ENCODE measurements at places on chromosomes 1 and 21. TPM values are rescaled to one million over a fixed set of nuclear protein-coding genes. Genes with fewer than 3 reads are reported as not detected.

DNA sequence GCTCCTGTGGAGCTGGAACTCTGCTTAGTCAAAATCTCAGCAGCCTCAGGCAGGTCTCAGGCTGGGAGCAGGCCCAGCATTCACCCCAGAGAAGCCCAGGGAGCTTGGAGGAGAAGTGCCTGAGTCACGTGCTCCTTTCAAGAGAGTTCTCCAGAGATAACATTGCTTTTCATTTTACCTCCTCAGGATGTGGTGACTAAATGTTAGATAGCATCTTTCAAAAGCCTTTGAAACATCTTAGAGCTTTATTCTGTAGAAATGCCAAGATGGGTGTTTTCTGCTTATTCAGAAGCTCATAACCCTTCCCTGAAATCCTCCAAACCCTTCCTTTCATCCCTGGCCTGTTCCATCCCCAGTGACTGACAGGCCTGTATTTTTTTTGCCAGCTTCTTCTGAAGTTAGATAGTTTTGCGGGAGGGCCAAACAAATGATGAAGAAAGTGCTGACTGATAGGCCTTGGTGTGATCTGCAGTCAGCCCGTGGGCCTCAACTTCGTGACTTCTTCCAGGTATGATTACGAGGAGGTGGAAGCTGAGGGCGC is 58.0 kb downstream of the PGM1 start:
- DNase-seq: no peak
- no peaks in the 10 kb centered on the region for H3K4me1 ChIP-seq
- no peak overlapping the region for H3K4me3 ChIP-seq

ACTN2 gene
- 1.1 TPM for total RNA-seq

DNA sequence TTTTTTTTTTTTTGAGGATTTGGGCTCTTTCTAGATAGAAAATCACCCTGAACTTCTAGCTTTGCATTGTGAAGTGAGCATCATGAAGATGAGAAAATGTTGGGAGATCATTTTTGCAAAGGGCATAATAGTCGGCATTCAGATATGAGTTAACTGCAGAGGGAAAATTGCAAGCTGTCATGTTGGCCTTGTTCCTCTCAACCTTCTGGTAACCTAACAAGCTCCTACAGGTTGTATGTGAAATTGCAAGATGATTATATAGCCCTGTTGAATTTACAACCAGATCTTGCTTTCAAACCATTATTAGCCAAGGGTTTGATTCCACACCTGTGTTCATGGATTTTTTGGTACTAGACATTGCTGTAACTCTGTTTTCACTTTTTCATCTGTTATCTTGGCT is 2.2 kb downstream of the ELOA start:
- DNase-seq: no peak
- H3K27me3 ChIP-seq: no peaks in the 10 kb centered on the region
- H3K4me1 ChIP-seq: peaks cover 7% of the 10 kb centered on the region
- no peaks in the 10 kb centered on the region for H3K36me3 ChIP-seq
- H3K4me3 ChIP-seq: no peak overlapping the region

VANGL2 gene
- 14.1 TPM for total RNA-seq

DNA sequence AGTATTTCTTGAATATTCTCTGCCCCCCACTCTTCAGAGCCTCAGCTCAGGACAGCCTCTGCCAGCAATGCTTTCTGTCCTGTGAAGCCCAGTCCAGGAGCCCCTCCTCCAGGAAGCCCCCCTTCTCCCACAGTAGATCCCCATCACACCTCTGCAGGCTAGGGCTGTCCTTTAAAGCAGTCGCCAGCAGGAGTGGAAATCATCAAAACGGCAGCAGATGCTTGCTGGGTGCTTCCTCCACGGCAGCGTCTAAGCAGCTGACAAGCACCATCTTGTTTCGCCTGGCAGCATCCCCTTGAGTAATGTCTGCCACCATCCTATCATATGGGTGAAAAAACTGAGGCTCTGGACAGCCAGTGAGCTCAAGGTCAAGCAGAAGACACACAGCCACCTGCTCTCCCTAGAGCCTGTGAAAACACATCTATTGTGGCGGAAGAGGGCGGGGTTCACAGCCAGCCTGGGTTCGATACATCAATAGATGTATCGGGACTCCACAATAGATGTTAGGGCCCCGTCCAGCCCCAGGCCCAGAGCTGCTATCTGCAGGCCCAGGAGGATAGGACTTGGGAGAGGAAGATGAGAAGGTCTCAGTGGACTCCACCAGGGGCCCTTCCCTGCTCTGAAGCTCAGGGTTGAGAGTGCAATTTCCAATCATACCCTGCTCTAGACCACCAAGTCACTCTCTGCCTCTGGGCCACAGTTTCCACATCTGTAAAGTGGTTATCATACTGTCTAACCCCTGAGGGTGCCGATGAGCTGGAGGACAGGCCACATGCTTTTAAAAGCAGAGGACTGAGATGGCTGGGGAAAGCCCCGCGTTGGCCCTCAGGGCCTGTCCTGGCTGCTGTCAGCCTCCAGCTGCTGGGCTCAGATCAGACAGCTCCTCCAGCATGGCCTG is 17.5 kb downstream of the RUNX3 start:
- H3K4me1 ChIP-seq: no peaks in the 10 kb centered on the region
- H3K36me3 ChIP-seq: no peaks in the 10 kb centered on the region
- no peaks in the 10 kb centered on the region for H3K27me3 ChIP-seq
- no peak overlapping the region for H3K4me3 ChIP-seq
- H3K27ac ChIP-seq: no peak overlapping the region

ADAMTS5 gene
- 64.1 TPM for total RNA-seq

GRCh38 chr1:8303141-8303540 is 14.8 kb upstream of the SLC45A1 start:
- no peak for DNase-seq
- no peaks in the 10 kb centered on the region for H3K4me1 ChIP-seq
- no peaks in the 10 kb centered on the region for H3K36me3 ChIP-seq

GRCh38 chr1:246750752-246751151 is 26.5 kb downstream of the SCCPDH start:
- H3K4me1 ChIP-seq: no peaks in the 10 kb centered on the region
- H3K36me3 ChIP-seq: no peaks in the 10 kb centered on the region
- H3K27ac ChIP-seq: no peak overlapping the region
- no peak for DNase-seq
- no peaks in the 10 kb centered on the region for H3K27me3 ChIP-seq
- H3K4me3 ChIP-seq: no peak overlapping the region

GRCh38 chr1:24745711-24746413 is 615 bp downstream of the CLIC4 start:
- peak overlapping the region; percentile 77 for H3K4me3 ChIP-seq
- no peaks in the 10 kb centered on the region for H3K36me3 ChIP-seq
- no peaks in the 10 kb centered on the region for H3K27me3 ChIP-seq
- peak; percentile 71 for DNase-seq

- H3K27ac ChIP-seq: no peak overlapping the region
- H3K4me3 ChIP-seq: no peak overlapping the region
- DNase-seq: no peak
- H3K36me3 ChIP-seq: no peaks in the 10 kb centered on the region
- H3K4me1 ChIP-seq: no peaks in the 10 kb centered on the region
- no peaks in the 10 kb centered on the region for H3K27me3 ChIP-seq
Measured at GRCh38 chr1:167373398-167373797, 144.9 kb downstream of the CD247 start.
